Activated T-helper 1 cell treated with Interleukin-2 at 50 U/mL for 16 hours (primary cell): ENCODE measurements at places on chromosomes 6 and 20.

DNA sequence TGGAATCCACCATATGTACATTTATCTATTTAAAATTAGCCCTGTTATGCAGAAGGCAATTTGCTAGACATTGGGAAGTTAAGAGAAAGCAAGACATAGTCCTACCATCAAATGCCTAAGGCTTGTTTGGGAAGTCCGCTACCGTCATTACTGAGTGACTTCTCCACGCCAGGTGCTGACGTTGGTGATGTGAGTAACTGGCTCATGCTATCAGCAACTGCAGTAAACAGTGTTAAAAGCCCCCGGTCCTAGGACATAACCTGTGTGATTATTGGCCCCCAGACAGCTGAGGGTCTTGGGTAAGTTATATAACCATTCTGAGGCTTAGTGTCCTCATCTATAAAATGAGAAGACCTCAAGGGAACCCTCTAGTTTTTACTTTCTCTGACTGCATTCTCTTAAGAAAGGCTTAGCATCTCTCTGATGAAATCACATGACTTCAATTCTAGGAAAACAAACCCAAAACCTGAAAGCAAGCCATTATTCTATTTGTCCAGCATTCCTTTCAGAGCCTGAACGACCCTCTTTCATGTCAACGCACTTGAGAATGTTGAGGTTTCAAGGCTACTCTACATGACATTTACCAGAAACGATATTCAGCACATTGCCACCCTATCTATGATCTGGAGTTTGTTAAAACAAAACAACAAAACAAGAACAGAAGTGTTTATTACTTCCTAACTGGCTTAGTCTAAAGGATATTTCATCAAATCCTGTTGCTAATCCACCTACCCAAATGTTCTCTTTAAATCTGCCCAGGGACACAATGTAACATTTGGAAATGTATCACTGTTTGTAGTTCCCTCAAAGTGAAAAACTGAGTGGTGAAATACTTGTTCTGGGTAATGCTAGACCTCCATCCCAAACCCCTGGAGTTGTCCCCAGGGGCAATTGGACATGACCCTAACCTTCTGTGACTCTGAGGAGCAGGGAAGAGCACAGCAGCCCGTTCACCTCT, 133.8 kb downstream of the BTBD3 start:
- DNase-seq, result no peak

GRCh38 chr6:105774247-105774646, 311.9 kb upstream of the PRDM1 start:
- DNase-seq, result no peak

DNA sequence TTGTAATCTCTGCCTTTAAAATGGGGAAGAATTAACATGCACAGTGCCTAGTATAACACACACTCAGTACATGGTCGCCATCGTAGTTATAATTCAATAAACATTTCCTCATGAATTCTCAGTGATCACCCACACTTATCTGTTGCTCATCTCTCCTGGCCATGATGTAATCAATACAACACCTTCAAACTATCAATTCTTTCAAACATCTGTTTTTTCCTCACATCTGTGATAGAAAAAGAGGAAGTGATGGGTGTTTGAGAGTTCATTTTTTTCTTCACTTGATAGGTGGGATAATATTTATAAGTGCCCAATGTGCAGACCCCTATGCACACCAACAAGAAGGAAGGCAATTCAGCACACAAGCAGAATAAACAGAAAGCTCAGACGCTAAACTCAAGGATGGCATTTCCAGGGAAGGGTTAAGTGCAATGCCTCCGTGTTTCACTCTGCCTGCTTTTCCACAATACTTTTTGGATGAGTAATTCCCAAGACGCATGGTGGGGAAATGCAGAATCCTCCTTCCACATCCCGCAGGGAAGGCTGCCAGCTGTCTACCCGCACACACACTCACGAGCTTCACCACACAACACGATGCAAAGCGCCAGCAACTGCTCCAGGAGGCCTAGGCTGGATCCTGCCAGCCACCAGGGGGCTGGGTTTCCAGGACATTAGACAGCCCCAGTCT, 100.3 kb downstream of the GMPR start:
- DNase-seq, result no peak

- DNase-seq, result no peak
Observed at GRCh38 chr6:11682561-11682975, 96.0 kb downstream of the ADTRP start.
